ENCODE measurements at places on chromosomes 1 and 21. TPM values are rescaled to one million over a fixed set of nuclear protein-coding genes. Genes with fewer than 3 reads are reported as not detected.

GRCh38 chr1:77227381-77227780, 8.2 kb upstream of the PIGK start:
- no peaks in the 10 kb centered on the region for H3K36me3 ChIP-seq
- no peak overlapping the region for H3K27ac ChIP-seq
- no peaks in the 10 kb centered on the region for H3K27me3 ChIP-seq
- H3K4me1 ChIP-seq: no peaks in the 10 kb centered on the region
- DNase-seq: no peak

GRCh38 chr1:119308806-119309205, 59.8 kb upstream of the HAO2 start:
- H3K4me1 ChIP-seq: no peaks in the 10 kb centered on the region
- H3K36me3 ChIP-seq: no peaks in the 10 kb centered on the region
- no peak overlapping the region for H3K4me3 ChIP-seq
- no peak for DNase-seq

- H3K4me3 ChIP-seq: no peak overlapping the region
- no peaks in the 10 kb centered on the region for H3K4me1 ChIP-seq
- no peaks in the 10 kb centered on the region for H3K36me3 ChIP-seq
- no peaks in the 10 kb centered on the region for H3K27me3 ChIP-seq
- no peak overlapping the region for H3K27ac ChIP-seq
- DNase-seq: no peak
Observed at GRCh38 chr1:151147665-151148064, 1.2 kb upstream of the SEMA6C start.

The GNPAT gene
- 23.6 TPM for total RNA-seq

GRCh38 chr1:229106526-229107125, 164.3 kb upstream of the RAB4A start:
- DNase-seq: no peak
- no peak overlapping the region for H3K4me3 ChIP-seq
- H3K27me3 ChIP-seq: no peaks in the 10 kb centered on the region
- no peaks in the 10 kb centered on the region for H3K4me1 ChIP-seq

GRCh38 chr1:74334147-74334546, 99.0 kb downstream of the TNNI3K start:
- H3K4me3 ChIP-seq: no peak overlapping the region
- no peaks in the 10 kb centered on the region for H3K27me3 ChIP-seq
- H3K27ac ChIP-seq: no peak overlapping the region

The SARS1 gene
- total RNA-seq: 110 TPM
